ENCODE measurements at places on chromosomes 6 and 20. TPM values are rescaled to one million over a fixed set of nuclear protein-coding genes. Genes with fewer than 3 reads are reported as not detected.

- H3K36me3 ChIP-seq, result no peaks in the 10 kb centered on the region
- H3K27ac ChIP-seq, result no peak overlapping the region
- H3K4me3 ChIP-seq, result no peak overlapping the region
- no peaks in the 10 kb centered on the region for H3K4me1 ChIP-seq
Measured at GRCh38 chr6:102051720-102052119, 658.2 kb downstream of the GRIK2 start.

DNA sequence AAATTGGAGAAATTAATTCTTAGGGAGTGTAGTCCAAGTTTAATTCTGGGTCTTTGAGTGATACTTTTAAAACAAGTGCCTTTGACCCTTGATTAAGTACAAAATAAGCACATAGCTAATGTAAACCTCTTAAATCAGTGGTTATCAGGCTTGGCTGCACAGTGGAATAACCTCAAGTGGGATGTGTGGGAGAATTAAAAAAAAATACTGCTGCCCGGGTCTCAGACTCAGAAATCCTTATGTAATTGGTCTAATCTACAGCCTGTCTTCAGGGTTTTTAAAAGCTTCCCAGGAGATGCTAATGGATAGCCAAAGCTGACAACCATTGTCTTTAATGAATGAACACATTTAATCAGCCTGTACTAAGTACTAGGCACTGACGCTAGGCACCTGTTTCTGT, 28.5 kb upstream of the TMEM14A start:
- peaks cover 23% of the 10 kb centered on the region for H3K4me1 ChIP-seq
- DNase-seq, result no peak
- no peak overlapping the region for H3K4me3 ChIP-seq
- H3K27me3 ChIP-seq, result peaks cover 14% of the 10 kb centered on the region
- no peaks in the 10 kb centered on the region for H3K36me3 ChIP-seq

- H3K4me1 ChIP-seq, result peaks cover 4% of the 10 kb centered on the region
- H3K27me3 ChIP-seq, result peaks cover 3% of the 10 kb centered on the region
- no peak for DNase-seq
Measured at GRCh38 chr20:62233684-62234083, 4.6 kb upstream of the OSBPL2 start.

DNA sequence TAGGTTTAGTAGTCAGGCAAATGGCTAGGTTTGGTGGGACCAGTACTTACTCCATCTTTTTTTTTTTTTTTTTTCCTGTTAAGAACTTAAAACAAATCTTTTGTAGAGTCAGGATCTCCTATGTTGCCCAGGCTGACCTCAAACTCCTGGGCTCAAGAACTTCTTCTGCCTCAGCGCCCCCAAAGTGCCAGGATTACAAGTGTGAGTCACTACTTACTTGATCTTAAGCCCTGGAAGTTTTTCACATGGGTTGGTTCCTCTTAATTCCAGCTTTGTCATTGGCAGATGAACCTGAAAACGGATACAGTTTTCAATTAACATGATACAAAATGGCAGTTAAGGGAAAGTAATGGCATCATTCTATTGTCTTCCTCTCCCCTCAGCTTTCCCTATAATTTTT, 179.4 kb upstream of the JAG1 start:
- no peak for DNase-seq
- H3K4me3 ChIP-seq, result no peak overlapping the region
- H3K36me3 ChIP-seq, result no peaks in the 10 kb centered on the region
- H3K4me1 ChIP-seq, result peaks cover 20% of the 10 kb centered on the region
- H3K27ac ChIP-seq, result no peak overlapping the region

- peaks cover 38% of the 10 kb centered on the region for H3K36me3 ChIP-seq
- H3K27me3 ChIP-seq, result no peaks in the 10 kb centered on the region
- DNase-seq, result no peak
- peak overlapping the region; percentile 13 for H3K27ac ChIP-seq
Measured at GRCh38 chr6:159999240-159999671, 30.4 kb downstream of the IGF2R start.

- H3K27ac ChIP-seq, result no peak overlapping the region
- no peak for DNase-seq
- no peaks in the 10 kb centered on the region for H3K36me3 ChIP-seq
Measured at GRCh38 chr20:1394686-1395085, 1.8 kb upstream of the FKBP1A start.

DNA sequence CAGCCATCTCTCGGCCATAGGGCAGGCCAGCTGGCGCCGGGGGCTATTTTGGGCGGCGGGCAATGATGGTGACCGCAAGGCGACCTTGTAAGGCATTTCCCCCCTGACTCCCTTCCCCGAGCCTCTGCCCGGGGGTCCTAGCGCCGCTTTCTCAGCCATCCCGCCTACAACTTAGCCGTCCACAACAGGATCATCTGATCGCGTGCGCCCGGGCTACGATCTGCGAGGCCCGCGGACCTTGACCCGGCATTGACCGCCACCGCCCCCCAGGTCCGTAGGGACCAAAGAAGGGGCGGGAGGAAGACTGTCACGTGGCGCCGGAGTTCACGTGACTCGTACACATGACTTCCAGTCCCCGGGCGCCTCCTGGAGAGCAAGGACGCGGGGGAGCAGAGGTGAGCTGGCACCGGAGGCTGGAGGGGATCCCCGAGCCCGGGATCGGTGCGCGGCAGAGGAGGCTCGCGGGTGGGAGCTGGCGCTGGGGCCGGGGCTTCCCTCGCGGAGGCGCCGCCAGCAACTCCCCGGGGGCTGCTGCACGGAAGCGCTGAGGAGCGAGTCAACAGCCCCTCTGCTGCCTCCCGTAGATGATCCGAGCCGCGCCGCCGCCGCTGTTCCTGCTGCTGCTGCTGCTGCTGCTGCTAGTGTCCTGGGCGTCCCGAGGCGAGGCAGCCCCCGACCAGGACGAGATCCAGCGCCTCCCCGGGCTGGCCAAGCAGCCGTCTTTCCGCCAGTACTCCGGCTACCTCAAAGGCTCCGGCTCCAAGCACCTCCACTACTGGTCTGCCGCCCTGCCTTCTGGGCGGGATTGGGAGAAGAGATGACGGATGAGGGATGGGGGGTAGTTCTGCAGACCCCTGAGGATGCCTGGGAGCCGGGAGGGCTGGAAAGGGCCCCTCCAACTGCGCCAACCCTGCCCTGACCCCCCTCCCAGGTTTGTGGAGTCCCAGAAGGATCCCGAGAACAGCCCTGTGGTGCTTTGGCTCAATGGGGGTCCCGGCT, at the start of the genes CTSA and NEURL2:
CTSA (plus strand) TSS at position 351 of the 999 bp plus-strand sequence; CDS start at position 585, 234 bp downstream.
NEURL2 (minus strand) TSS at position 224 of the 999 bp plus-strand sequence; CDS start at position 7, 217 bp downstream.
- peak within 1 kb of the TSS; percentile 96 for H3K27ac ChIP-seq
- peaks cover under 1% of the 10 kb centered on the region for H3K36me3 ChIP-seq
- H3K4me3 ChIP-seq, result peak within 1 kb of the TSS; percentile 92
- peak; percentile 80 for DNase-seq
- peaks cover 14% of the 10 kb centered on the region for H3K4me1 ChIP-seq

DNA sequence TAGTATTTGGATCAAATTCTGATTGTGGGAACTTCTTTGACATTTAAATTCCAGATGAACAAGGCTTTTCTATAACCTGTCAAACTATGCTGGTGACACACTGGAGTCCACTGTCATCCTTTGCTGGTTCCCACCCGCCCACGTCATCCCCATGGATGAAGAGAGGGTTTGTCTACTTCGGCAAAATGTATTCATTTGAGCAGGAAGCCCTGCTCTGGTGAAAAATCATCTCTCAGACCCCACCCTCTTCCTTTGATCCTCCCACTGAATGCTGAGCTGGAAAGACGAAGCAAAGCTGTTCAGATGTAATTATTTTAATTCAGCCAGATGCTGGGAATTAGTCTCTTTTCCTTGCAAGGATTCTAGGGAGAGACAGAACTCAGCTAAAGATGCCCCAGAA, 50.5 kb downstream of the CPNE5 start:
- H3K4me3 ChIP-seq, result no peak overlapping the region
- DNase-seq, result no peak
- peaks cover 9% of the 10 kb centered on the region for H3K27me3 ChIP-seq
- H3K27ac ChIP-seq, result no peak overlapping the region
- no peaks in the 10 kb centered on the region for H3K36me3 ChIP-seq
- peaks cover 24% of the 10 kb centered on the region for H3K4me1 ChIP-seq

- H3K4me1 ChIP-seq, result no peaks in the 10 kb centered on the region
- no peak overlapping the region for H3K4me3 ChIP-seq
Measured at GRCh38 chr6:5707281-5708045, 299.3 kb downstream of the NRN1 start.

DNA sequence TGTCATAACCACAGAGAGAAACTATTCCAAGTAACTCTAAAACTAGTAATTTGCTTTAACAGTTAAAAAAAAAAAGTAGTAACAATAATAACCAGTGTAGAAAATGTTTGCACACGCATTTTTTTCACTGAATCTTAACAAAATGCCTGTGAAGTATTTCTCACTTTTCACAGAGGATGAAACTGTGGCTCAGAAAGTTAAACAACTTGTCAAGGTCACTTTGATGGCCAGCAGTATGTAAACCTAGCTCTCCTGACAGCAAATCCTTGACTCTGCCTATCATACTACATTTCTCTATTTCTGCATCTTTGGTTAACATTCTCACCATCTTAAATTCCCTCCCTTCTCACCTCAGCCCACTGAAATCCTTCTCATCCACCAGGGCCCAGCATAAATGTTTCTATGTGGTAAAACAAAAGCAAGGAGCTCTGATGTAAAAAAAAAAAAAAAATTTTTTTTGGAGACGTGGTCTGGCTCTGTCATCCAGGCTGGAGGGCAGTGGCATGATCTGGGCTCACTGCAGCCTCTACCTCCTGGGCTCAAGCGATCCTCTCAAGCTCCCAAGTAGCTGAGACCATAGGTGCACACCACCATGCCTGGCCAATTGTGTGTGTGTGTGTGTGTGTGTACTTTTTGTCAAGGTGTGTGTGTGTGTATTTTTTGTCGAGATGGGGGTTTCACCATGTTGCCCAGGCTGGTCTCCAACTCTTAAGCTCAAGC, 26.1 kb upstream of the ZC3H12D start:
- no peak for DNase-seq
- H3K36me3 ChIP-seq, result peaks cover 22% of the 10 kb centered on the region
- peak overlapping the region; percentile 56 for H3K27ac ChIP-seq
- peaks cover 3% of the 10 kb centered on the region for H3K4me1 ChIP-seq
- no peaks in the 10 kb centered on the region for H3K27me3 ChIP-seq

DNA sequence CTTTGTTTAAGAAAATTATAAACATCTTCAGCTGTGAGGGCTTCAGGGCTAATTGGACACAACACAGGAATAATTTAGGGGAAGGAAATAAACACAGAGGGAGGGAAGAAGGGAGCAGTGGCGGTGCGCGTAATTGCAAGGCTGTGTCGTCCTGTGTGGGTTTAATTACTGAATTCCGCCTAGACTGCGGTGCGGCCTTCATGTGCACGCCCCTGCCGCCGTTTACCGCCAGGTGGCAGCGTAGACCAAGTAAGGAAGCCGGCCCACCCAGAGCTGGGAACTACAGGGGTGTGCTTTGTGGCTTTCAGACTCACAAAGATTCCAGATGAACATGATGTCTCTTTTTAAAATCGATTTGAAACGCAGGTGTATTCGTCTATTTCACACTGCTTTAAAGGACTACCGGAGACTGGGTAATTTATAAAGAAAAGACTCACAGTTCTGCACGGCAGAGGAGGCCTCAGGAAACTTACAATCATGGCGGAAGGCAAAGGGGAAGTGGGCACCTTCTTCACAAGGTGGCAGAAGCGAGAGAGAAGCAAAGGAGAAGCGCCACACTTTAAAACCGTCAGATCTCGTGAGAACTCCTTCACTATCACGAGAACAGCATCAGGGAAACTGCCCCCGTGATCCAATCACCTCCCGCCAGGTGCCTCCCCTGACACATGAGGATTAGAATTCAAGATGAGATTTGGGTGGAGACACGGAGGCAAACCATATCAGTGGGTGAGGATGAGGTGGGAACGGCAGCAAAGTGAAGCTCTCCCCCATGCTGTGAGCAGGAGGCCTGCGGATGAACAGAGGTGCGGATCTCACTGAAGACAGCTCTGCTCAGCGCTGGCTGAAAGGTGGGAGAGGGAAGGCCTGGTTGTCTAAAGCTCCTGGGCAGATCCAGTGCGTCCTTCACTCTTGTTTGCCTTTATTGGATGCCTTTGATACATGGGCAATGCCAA, 222.0 kb upstream of the PDE10A start:
- peaks cover 5% of the 10 kb centered on the region for H3K4me1 ChIP-seq
- peaks cover 4% of the 10 kb centered on the region for H3K36me3 ChIP-seq
- DNase-seq, result peak; percentile 90
- H3K27ac ChIP-seq, result no peak overlapping the region
- H3K4me3 ChIP-seq, result no peak overlapping the region

DNA sequence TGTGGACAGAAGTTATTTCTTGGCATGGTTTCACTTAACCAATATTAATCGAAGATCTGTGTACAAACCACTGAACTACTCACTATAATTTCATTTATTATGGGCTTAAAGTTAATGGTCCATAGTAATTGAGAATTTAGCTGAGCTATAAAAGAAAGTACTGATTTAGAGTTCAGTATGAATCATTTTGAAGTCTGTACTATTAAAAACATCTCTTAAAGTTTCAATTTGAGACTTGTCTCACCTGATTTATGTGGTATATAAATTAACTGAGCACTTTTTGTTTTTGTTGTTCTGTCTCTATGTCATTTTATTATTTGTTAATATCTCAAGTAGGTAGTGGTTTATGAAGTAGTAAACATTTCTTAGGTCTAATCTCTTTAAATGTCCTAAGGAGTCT, 24.9 kb downstream of the KPNA5 start:
- H3K4me3 ChIP-seq, result no peak overlapping the region
- peaks cover 40% of the 10 kb centered on the region for H3K36me3 ChIP-seq
- no peaks in the 10 kb centered on the region for H3K27me3 ChIP-seq
- no peak overlapping the region for H3K27ac ChIP-seq

DNA sequence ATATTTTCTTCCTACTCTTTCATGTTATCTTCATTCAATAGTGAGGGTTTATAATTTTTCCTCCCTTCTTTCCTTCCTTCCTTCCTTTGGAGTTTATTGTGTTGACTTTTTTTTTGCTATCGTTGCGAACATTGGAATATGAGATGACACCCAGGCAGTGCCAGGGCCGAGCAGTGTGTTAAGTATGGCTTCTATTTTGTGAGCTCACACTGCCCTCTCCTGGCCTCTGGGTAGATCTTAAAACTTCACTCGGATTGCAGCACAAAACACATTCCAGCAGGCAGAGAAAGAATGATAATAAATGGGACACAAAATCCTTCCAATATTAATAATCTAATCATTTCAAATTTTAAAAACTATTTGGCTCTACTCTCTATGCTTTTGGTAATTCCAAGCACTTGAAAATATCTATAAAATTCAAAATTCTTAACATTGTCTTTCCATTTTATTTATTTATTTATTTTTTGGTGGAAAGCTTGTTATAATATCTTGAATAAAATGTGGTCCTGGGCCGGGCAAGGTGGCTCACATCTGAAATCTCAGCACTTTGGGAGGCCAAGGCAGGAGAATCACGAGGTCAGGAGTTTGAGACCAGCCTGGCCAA, 147.4 kb upstream of the OLIG3 start:
- H3K27ac ChIP-seq, result no peak overlapping the region
- H3K4me1 ChIP-seq, result peaks cover 11% of the 10 kb centered on the region
- DNase-seq, result no peak
- H3K36me3 ChIP-seq, result peaks cover 2% of the 10 kb centered on the region
- no peak overlapping the region for H3K4me3 ChIP-seq
- H3K27me3 ChIP-seq, result no peaks in the 10 kb centered on the region

- H3K4me1 ChIP-seq, result peaks cover 5% of the 10 kb centered on the region
- no peak overlapping the region for H3K4me3 ChIP-seq
- no peak for DNase-seq
- no peak overlapping the region for H3K27ac ChIP-seq
- H3K27me3 ChIP-seq, result peaks cover 23% of the 10 kb centered on the region
Measured at GRCh38 chr6:34052071-34052825, 93.6 kb downstream of the GRM4 start.

Gene CLDN20
- not detected for total RNA-seq

Gene PAX1
- total RNA-seq, result not detected

Gene LKAAEAR1
- total RNA-seq, result not detected

Gene TBC1D7
- total RNA-seq, result 25.3 TPM

Gene PBOV1
- not detected for total RNA-seq

Gene CLPSL1
- total RNA-seq, result not detected

Gene NMBR
- total RNA-seq, result not detected

Gene CRISP3
- total RNA-seq, result 0.85 TPM

Gene NOTCH4
- 2.5 TPM for total RNA-seq

Data from mesothelial cell of epicardium (in vitro differentiated cells).